ENCODE measurements at places on chromosomes 1 and 21.

- peak; percentile 31 for DNase-seq
These were observed 20.1 kb downstream of the PLCH2 start for GRCh38 chr1:2496087-2496622.

DNA sequence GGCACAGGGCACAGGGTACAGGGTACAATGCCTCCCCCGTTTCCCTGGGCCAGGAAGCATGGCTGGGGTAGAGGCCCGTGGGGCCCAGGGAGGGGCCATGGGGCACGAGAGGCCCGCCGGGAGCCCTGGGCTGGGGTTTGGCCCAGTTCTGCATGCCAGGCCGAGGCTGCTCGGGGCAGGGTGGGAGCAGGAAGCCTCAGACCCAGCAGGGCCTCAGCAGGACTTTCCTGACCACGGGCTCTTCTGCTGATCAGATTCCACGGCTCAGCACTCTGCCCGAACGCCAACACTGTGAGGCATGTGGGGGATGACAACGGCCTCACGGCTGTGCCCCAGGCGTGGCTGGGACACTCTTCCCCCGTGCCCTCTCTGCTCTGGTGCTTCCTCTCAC, 104.3 kb downstream of the NPHP4 start:
- peak; percentile 60 for DNase-seq

DNA sequence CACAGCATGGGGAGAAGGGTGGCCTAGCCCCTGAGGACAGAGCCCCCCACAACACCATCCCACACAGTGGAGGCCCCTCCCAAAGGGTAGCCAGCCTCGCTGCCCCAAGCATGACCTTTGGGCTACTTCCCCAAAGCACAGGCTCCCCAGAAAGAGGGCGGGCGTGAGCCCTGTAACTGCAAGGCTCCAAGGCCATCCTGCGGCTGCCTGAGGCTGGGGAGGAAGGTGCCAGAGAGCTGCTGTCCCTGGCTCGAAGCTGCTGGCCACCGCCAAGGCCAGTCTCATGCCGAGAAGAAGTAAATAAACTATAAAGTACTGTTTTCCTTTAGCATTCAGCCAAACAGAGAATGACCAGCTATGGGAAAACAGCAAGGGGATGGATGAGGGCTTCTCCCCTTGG, 27.5 kb downstream of the UBASH3A start:
- peak; percentile 35 for DNase-seq

DNA sequence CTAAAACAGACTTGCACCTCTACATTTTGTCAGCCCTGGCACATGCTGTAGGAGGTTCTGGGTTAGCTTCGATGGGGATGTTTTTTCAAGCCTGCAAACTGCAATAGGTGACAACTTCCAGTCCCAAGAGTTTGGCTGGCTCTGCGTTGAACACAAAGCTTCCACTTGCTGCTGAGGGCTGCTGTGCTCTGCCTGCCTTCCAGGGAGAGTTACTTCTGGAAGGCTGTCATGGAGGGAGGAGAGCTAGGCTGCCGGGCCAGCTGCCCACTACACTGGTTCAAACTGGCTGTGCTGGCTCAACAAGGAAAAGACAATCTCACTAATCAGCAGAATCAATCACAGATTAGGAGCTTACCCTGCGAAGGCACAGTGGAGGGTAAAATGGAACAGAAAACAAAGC, 46.7 kb upstream of the PPP2R5A start:
- no peak for DNase-seq

GRCh38 chr21:30044447-30045064, 104.8 kb upstream of the GRIK1 start:
- no peak for DNase-seq

DNA sequence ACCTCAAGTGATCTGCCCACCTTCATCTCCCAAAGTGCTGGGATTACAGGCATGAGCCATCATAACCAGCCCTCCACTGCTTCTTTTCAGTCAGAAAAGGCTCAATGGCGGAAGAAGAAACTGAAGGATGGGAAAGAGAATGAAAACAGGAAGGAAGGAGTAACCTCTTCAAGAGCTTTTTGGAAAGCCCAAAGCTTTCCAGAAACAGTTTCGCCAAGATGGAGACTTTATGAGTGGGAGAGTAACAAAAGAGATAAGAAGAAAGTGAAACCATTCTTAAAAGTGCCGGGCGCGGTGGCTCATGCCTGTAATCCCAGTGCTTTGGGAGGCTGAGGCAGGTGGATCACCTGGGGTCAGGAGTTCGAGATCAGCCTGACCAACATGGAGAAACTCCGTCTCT, 62.7 kb upstream of the NBL1 start:
- no peak for DNase-seq

- DNase-seq: no peak
These were observed 9.7 kb upstream of the PTGS2 start for GRCh38 chr1:186689907-186690306.

GRCh38 chr1:7220007-7220406, 434.8 kb downstream of the CAMTA1 start:
- no peak for DNase-seq

DNA sequence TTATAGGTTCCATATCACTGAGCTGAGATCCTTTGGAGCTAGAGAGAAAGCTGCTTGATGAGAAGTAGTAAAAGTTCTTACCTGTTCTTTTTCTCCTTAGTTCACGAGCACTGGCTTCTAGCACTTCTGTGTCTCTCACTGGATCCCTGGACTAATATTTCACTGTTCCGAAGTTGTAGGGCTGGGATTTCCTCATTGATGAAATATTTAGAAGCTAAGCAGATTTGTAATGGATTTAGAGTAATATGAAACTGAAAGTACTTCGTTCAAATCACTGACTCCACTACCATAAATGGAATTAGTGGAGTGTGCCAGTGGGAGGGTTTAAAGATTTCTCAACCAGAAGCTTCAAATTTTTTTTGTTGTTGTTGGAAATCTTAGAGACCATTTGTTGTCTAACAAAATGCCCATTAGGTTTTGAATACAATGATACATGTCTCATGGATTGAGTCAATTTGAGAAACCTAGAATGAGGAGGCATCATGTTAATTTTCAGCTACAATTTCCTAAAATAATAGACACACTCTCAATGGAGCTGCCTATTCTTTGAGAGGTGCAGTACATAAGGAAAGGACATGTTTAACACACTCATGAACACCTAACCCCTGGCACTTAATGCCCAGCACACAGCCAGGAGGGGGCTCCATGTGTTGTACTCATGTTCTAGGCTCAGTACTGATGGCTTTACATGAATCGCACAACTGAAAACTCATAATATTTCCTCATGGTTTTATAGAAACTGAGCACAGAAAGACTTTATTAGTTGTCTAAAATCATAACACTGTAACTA, at the start of gene GBP1:
TSS of gene GBP1 (minus strand) at position 130 of the 790 bp plus-strand sequence. CDS start 1,974 bp downstream, outside the sequence.
- peak; percentile 71 for DNase-seq

DNA sequence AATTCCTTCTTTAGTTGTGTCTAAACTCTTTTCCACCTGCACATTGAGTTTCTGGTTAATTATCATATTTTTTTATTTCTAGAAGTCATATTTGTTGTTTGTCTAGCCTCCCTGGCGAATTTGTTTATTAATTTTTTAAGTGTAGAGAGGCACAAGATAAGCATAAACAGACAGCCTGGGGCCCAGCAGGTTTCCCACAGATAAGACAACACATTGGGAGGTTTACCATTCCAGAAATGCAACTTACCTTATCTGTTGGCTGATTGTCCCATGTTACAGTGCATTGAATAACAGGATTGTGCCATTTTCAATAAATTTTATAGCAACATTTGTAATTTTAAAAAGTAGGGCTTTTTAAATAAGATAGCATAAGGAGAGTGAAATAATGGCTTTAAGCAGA, 34.9 kb downstream of the COG2 start:
- no peak for DNase-seq

DNA sequence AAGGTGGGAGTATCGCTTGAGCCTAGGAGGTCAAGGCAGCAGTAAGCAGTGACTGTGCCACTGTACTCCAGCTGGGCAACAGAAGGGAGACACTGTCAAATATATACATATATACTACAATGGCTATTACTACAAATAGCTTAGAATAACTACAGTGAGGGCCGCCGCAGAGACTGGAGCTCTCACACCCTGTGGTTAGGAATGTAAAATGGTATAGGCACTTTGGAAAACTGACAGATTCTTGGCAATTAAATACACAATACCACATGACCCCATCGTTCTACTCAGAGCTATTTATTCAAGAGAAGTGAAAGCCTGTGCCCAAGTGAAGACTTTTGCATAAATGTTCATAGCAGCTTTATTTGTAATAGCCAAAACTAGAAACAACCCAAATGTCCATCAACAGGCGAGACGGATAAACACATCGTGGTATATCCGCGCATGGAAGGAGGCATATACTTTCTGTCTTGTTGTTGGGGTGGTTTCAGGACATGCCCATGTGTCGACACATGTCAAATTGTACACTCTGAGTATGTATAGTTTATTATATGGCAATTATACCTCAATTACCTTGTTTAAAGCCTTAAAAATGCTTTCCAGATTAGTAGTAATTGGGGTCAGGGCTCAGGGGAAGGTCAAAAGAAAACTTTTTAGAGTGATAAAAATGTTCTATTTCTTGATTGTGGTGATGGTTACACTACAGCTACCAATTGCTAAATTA, 123.4 kb downstream of the RIPK4 start:
- DNase-seq: no peak

DNA sequence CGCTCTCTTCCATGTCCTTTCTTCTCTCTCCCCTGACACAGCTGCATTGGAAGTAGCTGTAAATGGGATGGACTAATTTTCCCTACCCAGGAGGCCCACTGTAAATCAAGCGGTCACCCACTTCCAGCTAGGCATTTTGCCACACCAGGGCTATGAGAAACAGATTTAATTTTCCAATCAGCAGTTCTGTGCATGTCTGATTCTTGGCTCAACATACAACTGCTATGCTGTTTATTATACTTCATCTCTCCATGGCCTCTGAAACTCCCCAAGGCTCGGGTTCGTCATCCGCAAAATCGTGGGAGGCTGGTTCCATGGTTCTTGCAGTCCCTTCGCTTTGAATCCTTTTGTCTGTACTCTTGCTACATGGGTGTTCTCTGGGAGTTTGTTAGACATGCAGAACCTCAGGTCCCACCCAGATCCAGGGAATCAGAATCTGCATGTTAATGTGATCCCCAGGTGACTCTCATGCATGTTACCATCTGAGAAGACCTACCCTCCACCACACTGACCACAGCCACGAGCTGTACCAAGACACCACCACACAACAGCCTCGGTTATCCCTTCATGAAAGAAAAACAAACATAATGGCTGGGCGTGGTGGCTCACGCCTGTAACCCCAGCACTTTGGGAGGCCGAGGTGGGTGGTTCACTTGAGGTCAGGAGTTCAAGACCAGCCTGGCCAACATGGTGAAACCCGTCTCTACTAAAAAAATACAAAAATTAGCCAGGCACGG, 190.5 kb downstream of the GABPA start:
- no peak for DNase-seq

- no peak for DNase-seq
These were observed 57.8 kb downstream of the FOXO6 start for GRCh38 chr1:41418857-41419583.

- no peak for DNase-seq
These were observed 6.6 kb downstream of the UBL4B start for GRCh38 chr1:110118636-110119396.

DNA sequence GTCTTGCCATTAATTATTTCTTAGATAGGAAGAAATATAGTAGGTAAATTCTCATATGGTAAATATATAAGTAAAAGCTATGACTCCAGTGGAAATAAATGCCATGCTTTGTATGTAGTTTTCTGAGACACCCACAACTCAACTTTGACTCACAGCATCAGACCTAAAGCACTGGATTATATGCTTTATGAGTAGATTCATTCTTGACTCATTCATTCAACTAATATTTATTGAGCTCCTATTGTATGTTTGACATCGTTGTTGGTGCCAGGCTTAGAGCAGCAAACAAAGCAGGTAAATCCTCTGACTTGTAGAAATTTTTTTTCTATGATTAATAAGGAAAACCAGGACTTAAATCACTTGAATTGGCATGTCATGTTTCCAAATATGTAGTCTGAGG, 211.4 kb downstream of the PTPRC start:
- DNase-seq: no peak

GRCh38 chr1:172241540-172241939, 178.9 kb upstream of the C1orf105 start:
- no peak for DNase-seq

GRCh38 chr1:93977598-93977945, 68.3 kb upstream of the GCLM start:
- DNase-seq: no peak

GRCh38 chr1:62621907-62622306, 24.6 kb downstream of the ANGPTL3 start:
- DNase-seq: no peak

DNA sequence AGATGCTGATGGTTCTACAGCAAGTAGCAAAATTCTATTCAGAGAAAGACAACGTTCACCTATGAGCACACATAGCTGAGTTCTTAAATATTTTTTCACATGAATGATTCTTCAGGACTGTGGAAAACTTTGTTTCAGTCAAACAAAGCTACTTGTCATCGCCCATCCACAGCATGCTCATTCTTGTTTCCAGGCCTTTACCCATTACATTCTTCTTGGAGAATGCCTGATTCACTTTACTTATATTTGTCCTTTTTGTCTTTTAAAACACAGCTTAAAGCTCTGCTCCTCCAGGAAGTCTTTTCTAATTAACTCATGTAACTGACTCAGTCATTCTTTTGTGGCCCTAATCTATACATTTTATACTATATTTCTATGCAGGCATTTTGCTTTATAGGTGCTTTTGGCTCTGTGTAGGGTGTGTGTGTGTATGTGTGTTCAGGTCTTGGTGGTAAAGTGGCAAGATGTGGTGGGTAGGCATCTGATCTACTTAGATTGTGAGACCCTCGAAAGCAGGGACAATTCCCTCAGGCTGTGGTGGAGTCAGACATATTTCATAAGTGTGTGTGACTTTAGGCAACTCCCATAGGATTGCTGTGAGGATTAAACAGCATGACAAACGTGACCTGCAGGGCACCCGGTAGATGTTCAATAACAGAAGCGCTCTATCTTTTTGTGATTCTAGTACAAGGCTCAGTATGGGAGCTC, 11.8 kb upstream of the MARK1 start:
- no peak for DNase-seq

DNA sequence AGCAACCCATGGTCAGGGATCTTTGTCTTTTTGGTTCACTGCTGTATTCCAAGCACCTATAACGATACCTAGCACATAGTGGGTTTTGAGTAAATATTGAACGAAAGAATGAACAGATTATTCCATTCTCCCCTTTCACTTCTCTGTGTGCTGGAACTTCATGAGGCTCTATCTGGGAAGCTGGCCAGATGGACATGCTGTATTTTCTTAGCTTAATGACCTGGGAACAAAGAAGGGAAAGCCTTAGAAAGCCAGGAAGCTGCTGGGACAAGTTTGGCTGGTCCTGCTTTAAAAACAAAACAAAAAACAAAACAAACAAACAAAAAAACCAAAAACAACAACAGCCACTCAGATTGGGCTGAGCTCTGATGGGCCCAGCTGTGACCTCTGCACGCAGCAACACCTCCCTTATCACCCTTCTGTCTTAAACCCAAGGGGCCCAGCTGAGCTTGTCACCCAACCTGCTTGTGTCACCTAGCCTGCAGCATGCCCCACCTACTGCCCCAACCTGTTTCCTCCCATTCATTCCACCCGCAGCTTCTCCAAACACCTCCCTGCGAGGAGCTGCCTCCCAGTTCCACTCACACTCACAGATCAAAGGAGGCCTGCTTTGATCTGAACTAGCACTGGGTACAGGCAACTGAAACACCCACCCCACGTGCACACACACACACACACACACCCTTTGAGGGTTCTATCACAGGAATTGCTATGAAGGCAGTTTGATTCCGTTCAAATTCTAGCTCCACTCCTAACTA, 37.1 kb downstream of the SLC30A1 start:
- DNase-seq: peak; percentile 73
